Retina (tissue), 1 donor: ENCODE measurements at places on chromosomes 6 and 20.

DNA sequence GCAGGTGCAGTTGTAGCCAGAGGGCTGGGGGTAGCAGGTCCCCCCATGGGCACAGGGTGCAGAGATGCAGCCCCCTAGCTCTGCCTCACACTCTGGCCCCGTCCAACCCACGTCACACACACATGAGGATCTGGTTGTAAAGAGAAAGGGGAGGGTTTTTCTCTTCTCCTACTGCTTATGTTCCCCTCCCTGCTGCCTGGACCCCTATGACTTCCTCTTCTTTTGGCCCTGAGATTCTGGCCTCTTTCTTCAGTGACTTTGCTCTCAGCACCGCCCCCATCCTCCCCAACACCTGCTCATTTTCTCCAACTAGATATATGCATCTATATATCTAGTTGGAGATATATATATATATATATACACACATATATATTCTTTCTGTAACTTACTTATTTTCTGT is 9.7 kb downstream of the NOTCH4 start:
- DNase-seq: no peak

- no peak for DNase-seq
Measured at GRCh38 chr6:17032988-17033634, 68.7 kb upstream of the STMND1 start.

DNA sequence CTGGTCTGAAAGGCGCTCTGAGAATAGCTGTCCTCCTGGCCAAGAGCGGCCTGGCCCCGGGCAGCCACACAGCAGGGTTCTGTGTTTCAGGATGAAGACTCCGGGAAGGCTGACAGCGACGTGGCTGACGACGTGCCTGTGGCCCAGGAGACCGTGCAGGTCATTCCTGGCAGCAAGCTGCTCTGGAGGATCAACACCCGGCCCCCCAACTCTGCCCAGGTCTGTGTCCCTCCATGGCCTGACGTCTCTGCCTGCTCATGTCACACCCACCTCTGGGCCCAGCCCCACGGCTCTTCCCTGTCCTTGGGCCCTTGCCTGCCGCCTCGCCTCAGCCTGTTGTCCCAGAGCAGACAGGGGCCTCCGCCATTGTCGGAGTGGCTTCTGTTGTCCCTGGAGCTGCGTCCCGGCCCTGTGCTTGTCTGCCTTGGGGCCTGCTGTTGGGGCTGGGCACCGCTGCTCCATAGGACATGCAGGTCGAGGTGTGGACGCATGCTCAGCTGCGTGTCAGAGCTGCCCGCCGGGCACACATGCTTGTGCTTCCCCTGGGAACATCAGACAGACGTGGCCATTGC is 16.2 kb upstream of the ADRM1 start:
- DNase-seq: peak; percentile 40

- no peak for DNase-seq
Measured at GRCh38 chr6:41164551-41165120, 1.7 kb upstream of the TREM2 start.

DNA sequence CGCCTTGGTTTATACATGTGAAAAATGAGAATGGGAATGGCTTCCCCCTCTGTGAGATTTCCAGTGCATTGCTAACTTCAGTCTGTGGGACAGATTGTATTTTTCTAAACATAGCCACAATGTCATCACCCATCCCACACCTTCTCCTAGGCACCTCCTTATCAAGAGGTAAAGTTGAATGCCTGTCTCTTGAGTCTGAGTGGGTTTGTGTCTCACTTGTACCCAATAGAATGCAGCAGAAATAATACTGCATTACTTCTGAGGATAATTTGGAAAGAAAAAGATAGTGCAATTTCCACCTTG is 27.9 kb downstream of the RIN2 start:
- DNase-seq: no peak

DNA sequence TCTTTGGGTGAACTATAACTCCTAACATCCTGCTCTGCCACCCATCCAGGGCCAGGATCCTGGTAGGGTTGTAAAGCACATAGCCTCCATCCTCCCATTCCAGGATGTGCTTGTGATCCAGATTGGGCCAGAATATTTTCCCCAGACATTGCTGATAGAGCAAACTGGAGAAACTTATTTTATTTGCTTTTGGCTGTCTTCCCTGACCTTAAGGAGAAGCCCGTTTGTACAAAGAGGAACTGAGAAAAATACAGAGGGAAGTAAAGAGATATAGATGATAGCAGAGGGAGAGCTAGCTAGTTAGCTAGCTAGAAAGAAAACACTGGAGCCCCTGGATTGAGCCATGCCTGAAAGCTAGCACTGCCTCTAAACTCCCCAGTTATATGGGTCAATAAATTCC is 9.0 kb upstream of the HDAC2 start:
- no peak for DNase-seq

- no peak for DNase-seq
Measured at GRCh38 chr6:137763436-137763835, 103.6 kb upstream of the TNFAIP3 start.

GRCh38 chr20:32485770-32486478 is 99.2 kb downstream of the NOL4L start:
- peak; percentile 61 for DNase-seq

- DNase-seq: no peak
Measured at GRCh38 chr6:100612094-100612493, 147.4 kb upstream of the SIM1 start.

GRCh38 chr6:111804627-111805235 is 68.5 kb downstream of the FYN start:
- no peak for DNase-seq

GRCh38 chr20:35597186-35597585 is 18.4 kb upstream of the SPAG4 start:
- DNase-seq: no peak

DNA sequence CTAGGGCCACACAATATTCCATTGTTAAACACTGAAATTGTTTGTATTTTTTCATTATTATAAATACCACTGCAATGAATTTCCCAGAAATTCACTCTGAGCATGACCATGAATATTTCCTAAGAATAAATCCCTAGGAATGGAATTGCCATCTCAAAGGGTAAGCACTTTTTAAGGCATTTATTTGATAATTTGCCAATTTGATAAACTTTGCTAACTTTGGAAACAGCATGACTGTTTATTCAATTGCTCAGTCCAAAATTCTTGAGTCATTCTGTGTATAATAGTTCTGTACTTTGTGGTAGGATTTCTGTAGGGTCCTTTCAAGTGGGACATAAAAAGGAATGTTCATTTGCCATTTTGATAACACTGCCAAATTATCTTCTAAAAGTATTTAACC is 44.2 kb upstream of the TOX2 start:
- DNase-seq: no peak

DNA sequence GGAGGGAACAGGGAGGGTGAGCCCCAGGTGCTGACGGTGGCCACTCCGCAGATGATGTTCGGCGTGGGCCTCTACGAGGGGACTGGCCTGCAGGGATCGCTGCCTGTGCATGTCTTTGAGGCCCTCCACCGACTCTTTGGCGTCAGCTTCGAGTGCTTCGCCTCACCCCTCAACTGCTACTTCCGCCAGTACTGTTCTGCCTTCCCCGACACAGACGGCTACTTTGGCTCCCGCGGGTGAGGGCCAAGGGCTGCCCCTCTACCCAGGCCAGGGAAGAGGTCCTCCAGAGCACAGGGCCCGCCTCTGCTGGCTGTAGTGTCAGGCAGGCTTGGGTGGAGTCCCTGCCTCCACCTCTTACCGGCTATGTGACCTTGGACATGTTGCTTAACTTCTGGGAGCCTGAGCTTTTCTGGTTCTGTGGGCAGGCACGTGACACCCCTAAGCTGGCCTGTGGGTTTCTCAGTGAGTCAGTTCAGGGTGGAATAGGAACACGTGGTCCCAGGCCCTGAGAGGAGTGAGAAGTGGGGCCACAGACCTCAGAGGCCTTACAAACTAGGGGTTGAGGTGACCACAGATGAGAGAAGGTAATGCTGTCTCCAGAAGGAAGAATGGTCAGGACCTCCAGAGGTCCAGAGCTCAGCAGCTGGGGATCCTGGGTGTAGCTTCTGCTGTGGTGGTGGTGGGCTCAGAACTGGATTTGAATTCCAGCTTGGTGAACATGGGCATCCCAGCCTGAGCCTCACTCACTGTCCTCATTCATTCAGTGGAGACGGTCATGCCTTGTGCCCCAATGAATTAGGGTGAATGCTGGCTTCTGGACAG is 11.9 kb downstream of the PCIF1 start:
- no peak for DNase-seq

- no peak for DNase-seq
Measured at GRCh38 chr6:160015778-160016684, 47.1 kb downstream of the IGF2R start.

DNA sequence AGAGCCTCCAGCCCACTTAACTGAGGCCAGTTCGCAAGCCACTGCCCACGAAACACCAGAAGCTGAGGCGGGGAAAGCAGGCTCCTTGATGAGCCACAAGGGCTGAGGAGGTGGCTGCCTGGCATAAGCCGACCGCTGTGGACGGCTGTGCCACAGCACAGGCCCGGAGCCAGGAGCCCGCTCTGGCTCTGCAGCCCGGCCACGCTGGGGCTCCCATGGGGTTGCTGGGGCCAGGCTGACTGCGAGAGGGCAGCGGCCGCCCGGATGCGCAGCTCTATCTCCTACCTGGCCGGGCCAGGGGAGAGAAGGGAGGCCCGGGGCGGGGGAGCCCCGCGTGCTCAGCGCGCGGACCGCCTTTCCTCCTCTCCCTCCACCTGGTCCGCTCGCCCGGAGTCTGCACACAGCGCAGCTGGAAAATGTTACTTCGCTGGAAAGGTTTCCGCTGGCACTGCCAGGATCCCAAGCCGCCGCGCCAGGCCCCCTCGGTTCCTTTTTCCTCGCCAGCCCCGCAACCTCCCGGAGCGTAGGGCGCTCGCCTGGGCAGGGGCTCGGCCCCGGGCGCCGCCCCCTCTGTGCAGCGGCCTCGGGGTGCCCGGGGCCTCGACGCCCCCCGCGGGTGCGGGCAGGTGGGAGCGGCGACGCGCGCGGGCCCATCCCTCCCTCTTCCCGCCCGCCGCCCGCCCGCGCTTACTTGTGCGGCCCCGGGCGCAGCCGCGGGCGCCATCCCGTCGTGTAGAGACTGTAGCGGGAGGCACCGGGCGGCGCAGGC is 657 bp downstream of the EMILIN3 start:
- peak; percentile 63 for DNase-seq
